Hepatocyte (in vitro differentiated cells): ENCODE measurements at places on chromosomes 2 and 18. TPM values are rescaled to one million over a fixed set of nuclear protein-coding genes. Genes with fewer than 3 reads are reported as not detected.

The EPG5 gene
- 31.1 and 32.1 TPM in 2 replicates for total RNA-seq

The CCL20 gene
- total RNA-seq = 70.2 and 112 TPM in 2 replicates

The MYOM1 gene
- 1.1 and 1.6 TPM in 2 replicates for total RNA-seq

The AGXT gene
- total RNA-seq = 69.6 and 90.8 TPM in 2 replicates

The LYPD1 gene
- total RNA-seq = 23.1 and 25.1 TPM in 2 replicates

The RAPGEF4 gene
- total RNA-seq = 1.9 and 2.0 TPM in 2 replicates

The NETO1 gene
- not detected in 2 replicates for total RNA-seq

The ANKRD29 gene
- total RNA-seq = 12.1 and 17.4 TPM in 2 replicates

The IL1RL1 gene
- total RNA-seq = 13.1 and 15.6 TPM in 2 replicates

- H3K36me3 ChIP-seq = no peaks in the 10 kb centered on the region
- H3K4me3 ChIP-seq = no peak overlapping the region
- DNase-seq = no peak
- H3K27me3 ChIP-seq = no peaks in the 10 kb centered on the region
These were observed 15.3 kb downstream of the SH3RF3 start for GRCh38 chr2:109144271-109144670.

DNA sequence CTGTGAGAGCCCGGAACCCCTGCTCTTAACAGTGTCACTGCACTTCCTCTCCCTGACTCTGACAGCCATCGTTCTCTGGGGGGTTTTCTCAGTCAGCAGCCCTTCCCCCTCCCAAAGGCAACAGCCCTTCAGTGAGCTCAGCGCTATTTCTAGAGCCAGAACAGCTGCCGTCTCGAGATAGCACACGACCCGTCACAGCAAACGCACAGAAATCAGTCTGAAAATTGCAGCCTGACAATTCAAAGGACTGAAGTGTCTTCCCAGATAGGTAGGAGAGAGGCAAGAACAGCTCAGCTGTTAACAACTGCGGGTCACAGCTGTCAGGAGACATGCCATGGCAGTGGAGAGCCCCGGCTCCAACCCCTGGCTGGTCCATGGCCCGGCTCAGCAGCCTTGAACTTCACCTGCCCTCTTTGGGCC is 45.4 kb downstream of the ST8SIA5 start:
- H3K36me3 ChIP-seq = no peaks in the 10 kb centered on the region
- no peak for DNase-seq
- no peaks in the 10 kb centered on the region for H3K27me3 ChIP-seq
- no peak overlapping the region for H3K27ac ChIP-seq
- H3K4me1 ChIP-seq = peaks cover 4% of the 10 kb centered on the region

- no peak for DNase-seq
- H3K27me3 ChIP-seq = no peaks in the 10 kb centered on the region
- no peak overlapping the region for H3K4me3 ChIP-seq
- H3K4me1 ChIP-seq = no peaks in the 10 kb centered on the region
- H3K27ac ChIP-seq = no peak overlapping the region
- H3K36me3 ChIP-seq = no peaks in the 10 kb centered on the region
These were observed 14.5 kb upstream of the NXPH2 start for GRCh38 chr2:138794724-138795123.

- no peak overlapping the region for H3K4me3 ChIP-seq
- no peak for DNase-seq
- H3K4me1 ChIP-seq = no peaks in the 10 kb centered on the region
These were observed 12.3 kb upstream of the SERPINB5 start for GRCh38 chr18:63464434-63464833.

DNA sequence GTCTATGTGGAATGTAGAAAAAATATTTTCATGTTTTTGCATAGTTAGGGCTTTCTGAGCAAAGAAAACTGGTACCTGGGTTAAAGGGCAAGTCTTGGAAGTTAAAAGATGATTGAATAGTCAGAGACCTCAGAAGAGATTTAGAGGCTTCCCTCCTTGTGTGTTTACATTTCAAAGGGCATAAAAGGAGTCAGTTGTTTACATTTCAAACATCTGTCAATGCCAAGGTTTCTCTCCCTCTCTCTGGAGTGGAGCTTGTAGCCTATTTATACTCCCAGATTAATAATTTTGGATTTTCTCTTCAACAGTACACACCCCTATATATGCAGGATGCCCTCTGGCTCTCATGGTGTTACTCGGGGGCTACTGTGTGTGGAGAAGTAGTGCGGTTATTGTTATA is 8.6 kb downstream of the M1AP start:
- no peak overlapping the region for H3K27ac ChIP-seq
- no peak overlapping the region for H3K4me3 ChIP-seq
- no peaks in the 10 kb centered on the region for H3K27me3 ChIP-seq
- H3K36me3 ChIP-seq = no peaks in the 10 kb centered on the region

- peaks cover 17% of the 10 kb centered on the region for H3K27me3 ChIP-seq
- no peaks in the 10 kb centered on the region for H3K36me3 ChIP-seq
- H3K27ac ChIP-seq = peak overlapping the region; percentile 70
These were observed 1.0 kb downstream of the EPHA4 start for GRCh38 chr2:221571025-221571550.

DNA sequence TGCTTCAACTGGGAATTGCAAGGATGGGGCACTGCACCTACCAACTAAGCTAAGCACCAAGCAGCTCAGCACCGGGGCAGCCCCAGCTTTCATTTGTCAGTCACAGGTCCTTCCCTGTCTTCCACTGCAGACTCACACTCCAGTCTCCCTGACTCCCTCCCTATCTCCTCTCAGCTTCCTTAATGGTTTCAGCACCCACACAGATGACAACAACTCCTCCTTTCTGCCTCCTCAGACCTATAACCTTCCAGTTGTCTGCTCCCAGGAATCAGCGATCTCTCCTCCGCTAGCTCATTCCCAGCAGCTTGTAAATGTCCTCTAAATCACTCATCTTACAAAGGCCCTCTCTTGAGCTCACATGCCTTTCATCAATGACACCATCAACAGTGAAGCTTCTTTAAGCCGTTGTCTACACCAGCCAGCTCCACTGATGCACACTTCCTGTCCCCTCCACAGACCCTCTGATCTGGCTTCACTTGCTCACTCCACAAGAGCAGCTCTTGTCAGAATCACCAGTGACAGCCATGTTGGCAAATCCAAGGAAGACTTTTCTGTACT is 32.1 kb downstream of the CLASP1 start:
- no peaks in the 10 kb centered on the region for H3K36me3 ChIP-seq
- no peaks in the 10 kb centered on the region for H3K4me1 ChIP-seq
- no peak overlapping the region for H3K27ac ChIP-seq
- no peaks in the 10 kb centered on the region for H3K27me3 ChIP-seq
- no peak for DNase-seq

GRCh38 chr2:141641462-141641861 is 489.4 kb downstream of the LRP1B start:
- no peaks in the 10 kb centered on the region for H3K36me3 ChIP-seq
- no peak overlapping the region for H3K4me3 ChIP-seq
- H3K27me3 ChIP-seq = no peaks in the 10 kb centered on the region
- no peaks in the 10 kb centered on the region for H3K4me1 ChIP-seq
- DNase-seq = no peak

- H3K27ac ChIP-seq = peak overlapping the region; percentile 95
- DNase-seq = peak; percentile 89
- H3K4me3 ChIP-seq = no peak overlapping the region
- H3K27me3 ChIP-seq = no peaks in the 10 kb centered on the region
- peaks cover 85% of the 10 kb centered on the region for H3K4me1 ChIP-seq
These were observed 8.0 kb downstream of the PKDCC start for GRCh38 chr2:42055573-42056514.

- no peaks in the 10 kb centered on the region for H3K27me3 ChIP-seq
- no peak overlapping the region for H3K4me3 ChIP-seq
- H3K4me1 ChIP-seq = no peaks in the 10 kb centered on the region
These were observed 383.6 kb upstream of the SALL3 start for GRCh38 chr18:78595924-78596573.

GRCh38 chr18:13380691-13381070 is 162.1 kb downstream of the LDLRAD4 start:
- H3K27ac ChIP-seq = no peak overlapping the region
- H3K36me3 ChIP-seq = no peaks in the 10 kb centered on the region

DNA sequence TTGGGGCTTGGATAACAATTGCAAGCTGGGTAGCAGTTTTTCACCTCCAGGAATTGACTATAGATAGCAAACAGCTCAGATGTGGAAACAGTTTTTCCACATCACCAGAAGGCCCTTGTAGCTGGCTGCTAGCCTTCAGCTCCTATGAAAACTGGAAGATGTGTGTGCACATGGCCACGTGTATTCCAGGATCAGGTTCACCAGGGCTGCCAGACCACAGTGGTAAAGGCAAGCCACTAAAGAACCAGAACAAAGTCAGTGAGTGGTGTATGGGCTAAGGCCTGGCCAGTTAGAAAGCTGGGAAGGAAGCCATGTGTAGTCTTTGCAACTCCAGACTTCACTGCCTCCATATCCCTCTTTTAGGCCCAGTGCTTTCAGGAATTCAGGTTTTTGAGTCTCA is 12.9 kb downstream of the LRRTM1 start:
- H3K27ac ChIP-seq = no peak overlapping the region
- H3K36me3 ChIP-seq = no peaks in the 10 kb centered on the region
- H3K27me3 ChIP-seq = no peaks in the 10 kb centered on the region
- H3K4me1 ChIP-seq = peaks cover 8% of the 10 kb centered on the region
- H3K4me3 ChIP-seq = no peak overlapping the region
- DNase-seq = no peak

- no peaks in the 10 kb centered on the region for H3K4me1 ChIP-seq
- no peak for DNase-seq
- H3K36me3 ChIP-seq = no peaks in the 10 kb centered on the region
- no peak overlapping the region for H3K4me3 ChIP-seq
- H3K27ac ChIP-seq = no peak overlapping the region
These were observed 7.2 kb downstream of the STK36 start for GRCh38 chr2:218679119-218679518.

- H3K27me3 ChIP-seq = no peaks in the 10 kb centered on the region
- no peak overlapping the region for H3K27ac ChIP-seq
- H3K4me3 ChIP-seq = no peak overlapping the region
These were observed 908.3 kb upstream of the TMEFF2 start for GRCh38 chr2:193103064-193103463.

- H3K27me3 ChIP-seq = no peaks in the 10 kb centered on the region
- H3K4me1 ChIP-seq = no peaks in the 10 kb centered on the region
- no peak overlapping the region for H3K4me3 ChIP-seq
- no peak overlapping the region for H3K27ac ChIP-seq
- no peak for DNase-seq
- no peaks in the 10 kb centered on the region for H3K36me3 ChIP-seq
These were observed 106.1 kb downstream of the MYO1B start for GRCh38 chr2:191351298-191351697.

GRCh38 chr2:170742896-170743529 is 27.2 kb upstream of the ERICH2 start:
- no peak for DNase-seq
- peak overlapping the region; percentile 74 for H3K27ac ChIP-seq
- H3K36me3 ChIP-seq = no peaks in the 10 kb centered on the region

DNA sequence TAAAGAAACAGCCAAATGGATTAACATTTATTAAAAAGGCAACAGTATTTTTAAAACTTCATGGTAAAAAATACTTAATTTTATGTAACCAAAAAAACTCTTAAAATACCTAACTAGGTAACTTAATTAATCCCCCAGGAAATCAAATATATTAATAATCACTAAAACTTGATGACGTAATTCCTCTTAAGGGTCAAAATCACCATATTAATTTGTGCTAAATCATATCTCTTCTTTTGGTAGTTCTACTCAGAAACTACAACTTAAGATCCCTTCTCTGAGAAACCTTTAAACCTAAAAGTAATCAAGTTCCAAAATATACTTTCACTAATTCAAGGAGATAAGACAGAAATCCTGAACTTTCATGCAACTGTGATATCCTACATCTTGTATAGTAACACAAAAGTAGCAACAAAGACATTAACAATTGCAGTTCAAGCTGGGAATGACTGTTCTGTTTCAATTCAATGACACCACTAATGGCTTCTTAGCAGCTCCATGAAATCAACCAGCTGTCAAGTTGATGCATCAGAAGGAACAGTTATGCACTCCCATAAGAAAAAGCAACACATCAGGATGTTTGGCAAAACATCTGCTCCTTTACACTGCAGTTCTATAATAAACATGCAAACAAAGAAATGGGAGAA is 4.0 kb downstream of the BAZ2B start:
- H3K27ac ChIP-seq = peak overlapping the region; percentile 33
- H3K4me1 ChIP-seq = peaks cover 32% of the 10 kb centered on the region
- peak overlapping the region; percentile 1 for H3K4me3 ChIP-seq
- DNase-seq = no peak
- no peaks in the 10 kb centered on the region for H3K36me3 ChIP-seq

DNA sequence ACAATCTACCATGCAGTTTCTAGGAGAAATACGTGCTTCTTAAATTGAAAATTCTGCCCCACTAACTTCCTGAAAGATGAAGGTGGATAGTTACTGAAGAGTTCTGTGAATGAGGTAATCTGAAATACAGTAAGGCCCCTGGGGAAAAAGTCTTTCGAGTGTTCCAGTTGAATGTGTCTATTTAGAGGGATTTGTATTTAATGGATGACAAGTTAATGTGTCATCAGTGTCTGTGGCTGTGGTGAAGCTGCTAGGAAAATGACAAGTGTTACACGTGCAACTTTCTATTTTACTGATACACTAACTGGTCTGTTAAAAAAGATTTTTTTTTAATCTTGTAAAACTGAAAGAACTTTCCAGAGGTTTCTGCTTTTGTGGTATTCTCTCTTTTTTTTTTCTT is 384.6 kb downstream of the STK39 start:
- H3K4me1 ChIP-seq = no peaks in the 10 kb centered on the region
- H3K36me3 ChIP-seq = no peaks in the 10 kb centered on the region
- no peak overlapping the region for H3K27ac ChIP-seq
- DNase-seq = no peak
- H3K27me3 ChIP-seq = no peaks in the 10 kb centered on the region
- H3K4me3 ChIP-seq = no peak overlapping the region

GRCh38 chr2:37357530-37357929 is 13.1 kb downstream of the QPCT start:
- no peak overlapping the region for H3K27ac ChIP-seq
- no peak for DNase-seq
- no peaks in the 10 kb centered on the region for H3K4me1 ChIP-seq
- no peaks in the 10 kb centered on the region for H3K36me3 ChIP-seq
- no peak overlapping the region for H3K4me3 ChIP-seq
- no peaks in the 10 kb centered on the region for H3K27me3 ChIP-seq

- no peaks in the 10 kb centered on the region for H3K4me1 ChIP-seq
- H3K36me3 ChIP-seq = no peaks in the 10 kb centered on the region
- no peaks in the 10 kb centered on the region for H3K27me3 ChIP-seq
- DNase-seq = no peak
- no peak overlapping the region for H3K27ac ChIP-seq
These were observed 24.2 kb upstream of the FHOD3 start for GRCh38 chr18:36273347-36273746.

DNA sequence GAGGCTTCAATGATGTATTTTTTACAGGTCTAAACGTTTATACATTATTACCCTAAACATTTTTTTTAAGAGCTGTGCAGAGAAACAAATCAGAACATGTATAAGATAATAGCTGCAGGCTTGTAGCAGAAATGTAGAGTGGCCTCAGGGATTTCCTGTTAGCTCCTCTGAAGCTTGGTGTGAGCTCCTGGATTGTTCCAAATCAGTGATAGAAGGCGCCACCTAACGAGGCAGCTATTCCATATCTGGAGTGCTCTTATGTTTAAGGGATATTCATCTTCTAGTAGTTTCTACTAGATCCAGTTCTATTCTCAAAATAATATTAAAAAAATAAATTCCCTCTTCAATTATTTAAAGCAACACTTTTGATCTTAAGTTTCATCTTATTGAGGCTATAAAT is 93.1 kb downstream of the LRP1B start:
- H3K4me1 ChIP-seq = peaks cover 8% of the 10 kb centered on the region
- DNase-seq = peak; percentile 8
- no peaks in the 10 kb centered on the region for H3K36me3 ChIP-seq
- no peak overlapping the region for H3K27ac ChIP-seq
- no peaks in the 10 kb centered on the region for H3K27me3 ChIP-seq
- H3K4me3 ChIP-seq = no peak overlapping the region

GRCh38 chr2:222180619-222181018 is 118.2 kb downstream of the PAX3 start:
- no peaks in the 10 kb centered on the region for H3K36me3 ChIP-seq
- no peak for DNase-seq
- H3K27ac ChIP-seq = no peak overlapping the region
- H3K4me3 ChIP-seq = no peak overlapping the region
- H3K27me3 ChIP-seq = no peaks in the 10 kb centered on the region
